GM12878 (cell line): ENCODE measurements at places on chromosomes 7 and 10. TPM values are rescaled to one million over a fixed set of nuclear protein-coding genes. Genes with fewer than 3 reads are reported as not detected.

Gene GRID2IP
- total RNA-seq = not detected in 2 replicates

Gene PLEKHS1
- not detected in 2 replicates for total RNA-seq

Gene SKIDA1
- total RNA-seq = 0.13 and 0.72 TPM in 2 replicates

Gene MUC12
- total RNA-seq = 1.7 and 2.6 TPM in 2 replicates

- no peak for DNase-seq
Observed at GRCh38 chr7:105257338-105257737, 131.4 kb downstream of the SRPK2 start.

DNA sequence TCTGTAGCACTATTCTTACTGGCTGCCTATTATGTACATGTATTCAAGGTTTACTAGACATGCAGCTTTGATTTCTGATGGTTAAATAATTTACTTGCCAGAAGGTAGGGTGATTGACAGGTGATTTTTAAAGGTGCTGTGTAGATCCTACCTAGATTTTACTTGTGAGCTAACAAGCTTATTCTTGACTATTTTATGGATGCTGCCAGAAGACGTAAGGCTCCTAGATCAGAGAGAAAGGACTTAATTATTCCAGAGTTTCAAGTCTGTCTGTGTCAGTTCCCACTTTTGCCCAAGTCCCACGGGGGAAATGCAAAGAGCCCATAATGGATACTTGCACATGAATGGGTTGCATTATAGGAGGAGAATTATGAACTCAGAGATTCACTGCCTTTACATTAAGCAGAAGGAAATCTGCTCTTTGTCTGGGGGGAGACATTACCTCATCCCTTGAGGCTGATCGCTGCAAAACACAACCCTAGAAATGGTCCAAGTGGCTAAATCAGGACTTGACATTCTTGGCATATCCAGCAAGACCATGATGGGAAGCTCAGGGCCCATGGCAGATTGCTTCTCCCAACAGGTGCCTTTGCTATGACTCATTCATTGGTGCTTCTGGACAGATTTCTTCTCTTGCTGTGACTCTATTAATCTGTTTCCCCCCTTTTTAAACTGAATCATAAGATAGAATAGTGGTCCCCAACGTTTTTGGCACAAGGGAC, 32.1 kb downstream of the GPR158 start:
- no peak for DNase-seq

DNA sequence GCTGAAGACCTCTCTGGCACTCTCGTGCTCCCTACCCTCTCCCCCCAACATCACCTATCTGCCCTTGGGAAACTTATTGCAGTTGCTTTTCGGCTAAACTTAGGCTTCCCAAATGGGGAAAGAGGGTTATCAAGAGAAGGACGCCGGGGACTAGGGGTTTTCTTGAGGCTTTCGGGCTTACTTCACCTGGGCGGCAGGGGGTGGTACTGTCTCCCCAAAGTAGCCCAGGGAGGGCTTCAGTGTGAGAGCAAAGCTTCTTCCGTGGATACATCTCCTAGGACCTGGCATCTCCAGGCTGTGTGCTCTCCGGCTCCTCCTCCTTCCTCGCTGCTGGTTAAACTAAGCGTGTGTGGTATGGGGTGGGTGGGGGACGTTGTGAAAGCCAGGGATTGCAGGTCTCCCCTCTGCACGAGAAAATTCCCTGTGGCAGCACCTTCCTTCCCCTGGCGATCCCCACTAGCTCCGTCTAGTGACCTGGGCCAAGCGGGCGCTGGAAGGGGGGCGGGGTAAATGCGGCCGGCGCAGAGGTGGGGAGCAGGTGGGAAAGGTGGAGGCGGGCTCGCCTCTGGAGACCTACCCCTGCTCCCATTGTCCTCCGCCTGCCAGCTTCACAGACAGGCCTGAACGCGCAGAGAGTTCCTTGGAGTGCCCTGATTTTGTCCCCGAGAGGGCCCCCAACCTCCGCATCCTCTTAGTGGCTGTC, 1.1 kb downstream of the PLXDC2 start:
- DNase-seq = no peak

DNA sequence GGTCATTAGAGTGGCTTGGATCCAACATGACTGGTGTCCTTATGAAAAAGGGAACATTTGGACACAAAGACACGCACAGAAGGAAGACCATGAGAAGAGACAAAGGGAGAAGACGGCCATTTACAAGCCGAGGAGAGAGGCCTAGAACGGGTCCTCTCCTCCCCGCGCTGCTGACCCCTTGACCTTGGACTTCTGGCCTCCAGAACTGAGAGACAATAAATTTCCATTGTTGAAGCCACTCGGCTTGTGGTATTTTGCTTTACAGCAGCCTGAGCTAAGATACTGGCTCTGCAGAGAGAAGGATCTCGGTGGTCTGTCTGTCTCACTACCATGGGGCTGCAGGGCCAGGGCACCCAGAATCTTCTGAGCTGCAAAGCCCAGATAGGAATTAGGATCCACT, 38.1 kb upstream of the ECHDC3 start:
- no peak for DNase-seq

GRCh38 chr7:5594616-5595544, 171.2 kb upstream of the TNRC18 start:
- DNase-seq = no peak

DNA sequence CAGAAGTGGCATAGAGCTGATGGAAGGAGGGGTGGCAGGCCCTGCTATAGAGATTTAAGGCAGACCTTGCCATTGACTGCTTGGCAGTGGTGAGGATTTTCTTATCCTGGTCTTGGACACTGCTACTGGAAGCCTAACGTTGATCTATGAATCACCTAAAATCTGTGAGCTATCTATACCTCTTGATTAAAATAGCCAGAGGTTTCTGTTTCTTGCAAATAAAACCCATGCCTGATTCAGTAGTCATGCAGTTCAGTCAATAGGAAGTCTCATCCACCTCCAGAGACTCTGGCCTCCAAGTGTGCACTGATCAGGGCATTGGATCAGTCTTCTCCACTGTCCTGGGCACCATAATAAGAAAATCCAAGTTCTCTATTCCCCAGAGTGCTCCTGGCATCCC, 286.5 kb downstream of the PTEN start:
- DNase-seq = no peak

DNA sequence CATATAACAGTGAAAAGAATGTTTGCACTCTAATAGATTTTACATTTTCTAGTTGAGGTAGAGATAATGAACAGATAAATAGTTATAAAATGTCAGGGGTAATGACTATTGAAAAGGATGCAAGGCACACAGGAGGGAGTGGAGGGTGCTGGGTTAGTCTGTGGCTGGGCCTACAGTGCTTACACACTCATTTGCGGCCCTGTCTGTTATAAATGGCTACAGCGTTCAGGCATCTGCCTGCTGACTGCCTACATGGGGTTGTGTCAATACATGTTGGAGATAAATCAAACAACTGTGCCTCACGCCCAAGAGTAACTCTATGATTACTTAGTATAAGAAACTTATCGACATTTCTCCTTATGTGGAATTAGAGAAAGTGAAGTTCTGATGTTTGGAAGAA, 313.3 kb downstream of the ACTR3B start:
- DNase-seq = no peak

DNA sequence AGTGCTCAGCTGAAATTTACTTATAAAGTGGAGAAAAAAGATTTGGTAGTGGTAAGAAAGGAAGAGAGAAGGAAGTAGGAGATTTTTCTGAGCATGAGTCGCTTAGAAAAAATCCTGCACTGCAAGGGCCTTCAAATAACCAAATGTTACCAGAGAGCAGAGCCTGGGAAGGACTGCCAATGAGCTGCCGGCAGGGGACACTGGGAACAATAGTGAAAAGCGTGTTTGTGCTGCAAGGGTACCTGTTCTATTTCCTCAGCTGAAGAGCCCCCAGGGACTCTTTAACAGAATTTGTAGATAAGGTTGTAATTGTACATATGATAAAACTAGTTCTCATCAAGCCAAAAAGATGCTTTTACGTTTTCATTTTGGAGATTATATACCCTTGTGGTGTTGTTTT, 696.3 kb upstream of the C7orf33 start:
- no peak for DNase-seq
